Right renal cortex interstitium (tissue), 3 donors: ENCODE measurements at places on chromosomes 11 and 22.

DNA sequence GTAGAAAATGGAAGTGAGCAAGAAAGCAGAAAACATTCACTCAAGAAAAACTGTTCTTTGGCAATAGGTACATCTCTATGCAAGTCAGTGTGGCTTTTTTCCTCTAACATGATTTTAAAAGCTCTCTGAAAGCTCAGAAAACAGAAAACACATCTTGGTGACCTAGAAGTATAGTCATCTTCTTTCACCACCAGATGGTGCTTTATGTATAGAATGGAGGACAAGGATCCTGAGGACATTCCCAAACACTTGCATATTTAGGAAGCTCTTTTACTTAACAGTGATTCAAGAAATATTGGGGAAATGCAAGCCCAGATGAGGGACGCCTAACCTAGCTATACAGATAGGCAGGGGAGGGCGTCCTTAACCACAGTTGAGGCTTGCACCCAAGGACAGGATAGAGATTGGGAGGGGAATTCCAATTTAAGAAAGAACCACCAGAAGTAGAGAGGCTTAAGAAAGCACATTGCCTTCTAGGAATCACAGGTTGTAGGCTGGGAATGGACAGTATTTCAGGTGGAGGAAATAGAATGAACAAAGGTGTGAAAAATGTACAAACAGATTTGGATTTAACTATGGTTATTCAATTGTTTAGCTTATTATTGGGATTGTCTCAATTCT lies 13.8 kb upstream of the CCDC81 start:
- no peak for DNase-seq

- DNase-seq, result no peak
Measured at GRCh38 chr11:108239076-108239475, 16.2 kb downstream of the ATM start.

GRCh38 chr11:134845474-134846327 lies 433.7 kb upstream of the B3GAT1 start:
- DNase-seq, result no peak

GRCh38 chr11:84414920-84415319 lies 1128.8 kb upstream of the CCDC90B start:
- DNase-seq, result no peak

DNA sequence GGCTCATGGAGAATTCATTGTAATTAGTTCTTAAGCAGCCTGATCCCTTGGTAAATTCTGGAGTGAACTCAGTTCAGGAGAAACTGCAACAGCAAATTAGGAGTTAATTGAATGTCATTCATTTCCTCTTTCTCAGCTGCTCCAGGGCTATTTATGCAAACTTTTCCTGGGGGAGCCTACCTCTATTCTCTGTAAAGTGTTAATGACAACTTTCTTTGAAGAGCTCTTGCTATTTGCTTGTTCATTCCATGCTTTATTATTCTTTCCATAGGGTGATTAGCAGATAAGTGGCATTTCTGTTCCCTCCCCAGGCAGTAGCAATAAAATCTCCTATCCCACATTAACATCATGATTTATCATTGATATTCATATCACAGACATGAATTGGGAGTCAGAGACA lies 267.6 kb upstream of the DDI1 start:
- DNase-seq, result no peak

- DNase-seq, result no peak
Measured at GRCh38 chr11:66325263-66325671, 8.4 kb upstream of the CD248 start.

DNA sequence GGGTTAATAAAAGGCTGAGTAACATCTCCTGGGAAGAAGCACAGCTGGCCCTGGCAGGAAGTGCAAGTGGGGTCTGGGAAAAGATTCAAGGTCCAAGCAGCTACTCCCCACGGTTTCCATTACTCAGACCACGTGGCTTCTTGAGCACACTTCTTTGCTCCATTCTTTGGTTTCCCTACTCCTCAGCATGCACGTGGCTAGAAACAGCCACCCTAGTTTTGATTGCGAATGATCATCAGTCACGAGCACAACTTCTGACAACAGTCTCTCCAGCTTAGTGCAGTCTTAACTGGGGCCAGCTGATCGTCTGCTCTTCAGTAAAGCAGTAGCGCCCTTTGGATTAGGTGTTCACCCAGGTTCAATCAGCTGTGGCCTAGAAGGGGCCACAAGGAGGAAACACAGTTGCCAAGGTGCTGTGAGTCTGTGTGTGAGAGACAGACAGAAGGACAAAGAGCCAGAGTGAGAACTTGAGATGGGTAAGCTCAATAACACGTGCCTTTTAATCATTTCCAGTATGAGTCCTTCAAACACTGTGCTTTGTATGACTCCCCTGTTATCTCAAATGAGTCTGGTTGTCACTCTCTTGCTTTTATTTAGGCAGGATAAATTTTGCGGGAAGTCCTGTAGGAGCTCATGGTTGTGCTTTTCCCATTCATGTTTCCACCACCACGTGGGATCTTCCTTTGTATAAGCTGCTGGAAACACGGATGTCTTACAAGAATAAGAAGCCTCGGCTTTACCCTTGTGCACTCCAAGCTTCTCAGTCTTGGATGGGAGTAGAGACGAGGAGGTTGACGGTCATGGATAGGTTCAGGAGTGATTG lies 901 bp upstream of the PARVA start:
- DNase-seq, result no peak

DNA sequence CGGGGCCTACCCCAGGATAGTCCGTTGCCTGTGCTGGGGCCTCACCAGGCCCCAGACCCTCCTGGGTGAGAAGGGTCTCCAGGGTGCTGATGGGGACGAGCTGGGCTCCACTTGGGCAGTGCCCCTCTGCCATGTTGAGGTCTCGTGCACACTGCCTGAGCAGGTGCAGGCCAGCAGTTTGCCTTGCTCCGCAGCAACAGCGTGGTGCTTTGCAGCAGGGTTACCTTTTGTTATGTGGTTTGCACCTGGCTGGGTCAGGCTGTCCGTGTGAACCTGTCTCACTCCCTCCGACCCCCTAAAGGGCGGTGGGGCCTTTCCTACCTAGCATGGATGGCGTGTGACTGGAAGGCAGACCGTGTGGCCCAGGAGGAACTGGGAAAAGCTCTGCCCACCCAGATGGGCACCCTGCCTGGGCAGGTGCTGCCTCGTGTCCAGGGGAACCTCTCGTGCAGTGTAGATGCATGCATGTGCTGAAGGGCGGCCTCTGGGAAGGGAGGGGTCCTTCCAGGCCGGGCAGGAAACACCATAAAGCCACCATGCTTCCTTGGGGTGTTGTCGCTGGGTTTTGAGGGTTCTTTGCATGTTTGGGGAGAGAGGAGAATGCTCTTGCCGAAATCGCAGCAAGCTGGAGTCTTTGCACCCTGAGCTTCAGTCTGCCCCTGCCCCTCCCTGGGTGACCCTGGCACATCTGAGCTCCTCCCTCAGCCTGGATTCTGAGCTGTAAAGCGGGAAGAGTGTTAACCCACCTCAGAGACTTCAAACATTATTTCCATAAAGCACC lies 75.4 kb upstream of the PPARA start:
- no peak for DNase-seq

GRCh38 chr22:21834869-21835268 lies 32.6 kb downstream of the MAPK1 start:
- DNase-seq, result no peak

DNA sequence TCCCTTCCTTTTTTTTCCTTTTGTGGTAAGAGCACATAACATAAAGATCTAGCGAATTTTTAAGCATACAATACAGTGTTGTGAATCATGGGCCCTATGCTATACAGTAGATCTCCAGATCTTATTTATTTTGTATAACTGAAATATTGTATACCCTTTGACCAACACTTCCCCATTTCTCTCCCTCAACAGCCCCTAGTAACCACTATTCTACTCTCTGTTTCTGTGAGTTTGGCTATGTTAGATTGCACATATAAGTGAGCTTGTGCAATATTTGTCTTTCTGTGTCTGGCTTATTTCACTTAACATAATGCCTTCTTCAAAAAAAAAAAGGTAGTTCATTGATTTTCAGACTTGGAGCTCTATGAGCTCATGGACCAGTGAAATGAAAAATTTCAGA lies 180.5 kb downstream of the C11orf91 start:
- no peak for DNase-seq
